Stimulated activated CD4-positive, alpha-beta T cell treated with anti-CD3 and anti-CD28 coated beads, Interleukin-2, amount 100 ng/mL, for 24 hours (primary cell): ENCODE measurements at places on chromosomes 7 and 10.

- no peak for DNase-seq
Measured at GRCh38 chr10:42865716-42866114, 83.1 kb downstream of the BMS1 start.

DNA sequence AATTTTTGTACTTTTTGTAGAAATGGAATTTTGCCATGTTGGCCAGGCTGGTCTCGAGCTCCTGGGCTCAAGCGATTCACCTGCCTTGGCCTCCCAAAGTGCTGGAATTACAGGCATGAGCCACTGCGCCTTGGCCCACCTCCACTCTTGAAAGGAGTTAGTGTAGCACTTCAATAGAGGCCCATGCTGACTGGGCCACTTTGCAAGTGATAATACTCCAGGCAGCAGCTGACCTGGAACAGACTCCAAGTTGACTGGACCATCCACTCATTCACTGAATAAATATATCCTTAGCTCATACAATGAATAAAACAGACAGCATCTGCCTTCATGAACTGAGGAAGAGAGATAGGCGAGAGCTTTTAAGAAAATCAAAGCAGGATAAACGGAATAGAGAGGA, 14.7 kb downstream of the CPVL start:
- DNase-seq, result no peak

- no peak for DNase-seq
Measured at GRCh38 chr10:5640036-5640435, 26.4 kb downstream of the ASB13 start.

- DNase-seq, result no peak
Measured at GRCh38 chr7:90178679-90179278, 24.5 kb downstream of the STEAP1 start.

GRCh38 chr7:73749931-73750776, 11.6 kb upstream of the ABHD11 start:
- no peak for DNase-seq

GRCh38 chr7:5703572-5704533, 77.6 kb downstream of the RNF216 start:
- no peak for DNase-seq

DNA sequence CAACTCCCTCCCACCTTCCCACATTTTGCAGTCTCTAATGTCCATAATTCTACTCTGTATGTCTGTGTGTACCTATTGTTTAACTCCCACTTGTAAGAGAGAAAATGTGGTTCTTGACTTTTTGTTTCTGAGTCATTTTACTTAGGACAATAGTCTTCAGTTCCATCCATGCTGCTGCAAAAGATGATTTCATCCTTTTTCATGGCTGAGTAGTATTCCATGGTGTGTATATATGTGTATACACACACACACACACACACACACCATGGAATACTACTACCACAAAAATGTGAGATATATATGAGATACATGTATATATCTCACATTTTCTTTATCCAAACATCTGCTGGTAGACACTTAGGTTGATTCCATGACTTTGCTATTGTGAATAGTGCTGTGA, 182.1 kb upstream of the GALNT17 start:
- no peak for DNase-seq

- no peak for DNase-seq
Measured at GRCh38 chr7:16975712-16976111, 93.9 kb upstream of the AGR3 start.

DNA sequence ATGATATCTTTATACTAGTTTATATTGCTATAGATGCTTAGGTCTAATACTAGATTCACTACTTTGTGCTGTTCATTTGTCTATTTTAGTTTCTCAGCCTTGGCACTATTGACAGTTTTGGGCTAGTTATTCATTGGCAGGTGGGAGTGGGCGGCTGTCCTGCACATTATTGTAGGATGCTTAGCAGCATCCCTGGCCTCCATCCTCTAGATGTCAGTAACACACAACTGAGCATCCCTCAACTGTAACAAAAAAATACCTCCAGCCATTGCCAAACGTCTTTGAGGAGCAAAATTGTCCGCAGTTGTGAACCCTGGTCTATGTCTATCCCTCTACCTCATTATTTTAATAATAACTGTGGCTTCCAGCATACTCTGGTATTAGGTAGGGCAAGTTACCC, 34.4 kb upstream of the PNLIP start:
- DNase-seq, result no peak

DNA sequence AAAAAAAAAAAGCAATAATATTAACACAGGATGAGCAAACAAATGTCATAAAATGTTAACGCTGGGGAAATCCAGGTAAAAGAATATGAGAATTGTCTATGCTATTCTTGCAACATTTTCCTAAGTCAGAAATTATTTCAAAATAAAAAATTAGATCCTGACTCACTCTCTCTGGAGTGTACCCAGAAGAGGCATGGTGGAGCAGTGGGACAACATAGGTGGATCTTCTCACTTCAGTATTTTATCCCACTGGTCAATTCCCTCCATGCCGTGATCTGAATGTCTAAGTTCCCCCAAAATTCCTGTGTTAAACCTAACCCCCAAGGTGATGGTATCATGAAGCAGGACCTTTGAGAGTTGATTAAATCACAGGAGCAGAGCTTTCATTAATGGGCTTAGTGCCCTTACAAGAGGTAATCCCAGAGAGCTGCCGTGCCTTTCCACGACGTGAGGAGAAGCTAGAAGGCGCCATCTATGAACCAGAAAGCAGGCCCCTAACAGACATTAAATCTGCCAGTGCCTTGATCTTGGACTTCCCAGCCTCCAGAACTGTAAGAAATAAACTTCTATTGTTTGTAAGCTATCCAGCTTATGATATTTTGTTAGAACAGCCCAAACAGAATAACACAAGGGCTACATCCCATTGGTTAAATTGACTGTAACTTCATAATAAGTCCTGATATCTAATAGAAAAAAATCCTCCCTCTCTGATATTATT, 35.2 kb downstream of the USP6NL start:
- DNase-seq, result no peak

DNA sequence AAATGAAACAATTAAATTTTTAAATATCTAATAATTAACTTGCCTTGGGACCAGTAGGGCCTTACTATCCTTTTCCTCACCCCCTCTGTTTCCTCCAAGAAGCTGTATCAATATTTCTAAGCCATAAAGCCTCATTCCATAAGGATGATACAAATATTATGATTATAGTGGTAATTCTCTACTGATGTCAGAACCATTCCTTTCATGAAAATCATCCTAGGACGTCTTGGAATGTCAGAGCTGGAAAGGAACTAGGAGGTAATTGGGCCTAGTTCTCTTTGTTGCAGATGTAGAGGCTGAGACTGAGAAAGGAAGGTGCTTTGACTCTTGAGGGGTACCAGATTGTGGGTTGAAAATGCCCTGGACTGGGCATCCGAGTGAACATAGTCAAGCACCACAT, 766.7 kb upstream of the GHITM start:
- no peak for DNase-seq

DNA sequence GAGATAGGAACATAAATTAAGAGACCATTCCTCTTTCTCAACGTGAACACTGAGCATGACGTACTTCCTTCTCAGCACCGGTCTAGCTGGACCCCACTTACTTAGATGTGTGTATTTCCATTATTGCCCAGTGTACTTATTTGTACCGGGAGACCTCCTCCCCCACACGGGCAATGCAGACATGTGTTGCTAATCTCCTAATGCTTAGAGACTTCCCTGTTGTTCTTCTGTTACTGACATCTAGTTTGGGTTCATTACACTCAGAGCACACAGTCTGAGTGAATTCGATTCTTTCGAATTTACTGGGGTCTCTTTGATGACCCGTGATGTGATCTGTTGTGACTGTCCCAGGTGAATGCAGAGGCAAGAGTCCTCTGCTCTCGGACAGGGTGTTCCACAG, 260.0 kb downstream of the MAD1L1 start:
- DNase-seq, result no peak

- DNase-seq, result no peak
Measured at GRCh38 chr7:37488163-37488764, 39.6 kb upstream of the ELMO1 start.

DNA sequence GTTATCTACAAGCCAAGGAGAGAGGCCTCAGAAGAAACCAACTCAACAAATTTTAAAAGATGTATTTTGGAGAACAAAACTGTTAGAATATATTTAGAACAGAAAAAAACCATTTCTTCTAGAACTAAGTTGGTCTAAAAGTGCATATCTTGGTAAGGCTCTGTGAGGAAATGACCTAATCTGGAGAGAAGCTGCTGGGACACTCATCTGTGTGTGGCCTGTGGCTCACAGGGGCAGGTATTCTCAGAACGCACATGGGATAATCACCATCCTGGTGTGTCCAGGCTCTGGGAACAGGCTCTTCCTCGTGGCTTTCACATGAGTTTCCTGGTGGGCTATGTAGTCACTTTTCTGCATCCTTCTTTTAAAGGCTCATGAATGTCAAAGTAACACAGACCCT, 38.1 kb upstream of the PRSS1 start:
- no peak for DNase-seq

GRCh38 chr10:121596689-121597503, 1.3 kb downstream of the FGFR2 start:
- no peak for DNase-seq

DNA sequence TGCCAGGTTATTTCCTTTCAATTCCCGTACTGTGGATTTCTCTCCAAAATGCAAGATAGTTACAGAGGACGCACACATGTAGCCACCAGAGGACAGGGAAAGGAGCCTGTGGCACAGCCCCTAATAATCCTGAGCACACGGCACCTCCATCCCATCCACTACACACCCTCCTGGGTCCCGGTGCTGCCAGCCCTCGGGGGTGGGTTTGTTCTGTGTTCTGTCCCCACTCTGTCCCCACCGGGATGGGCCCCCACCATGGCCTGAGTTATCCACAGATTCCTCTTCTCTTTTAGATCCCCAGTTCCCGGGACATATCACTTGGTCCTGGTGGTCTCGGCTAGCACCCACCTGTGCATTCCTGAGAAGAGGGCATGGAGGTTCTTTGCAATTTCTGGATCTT, 196.9 kb upstream of the PPP2R2D start:
- DNase-seq, result no peak

DNA sequence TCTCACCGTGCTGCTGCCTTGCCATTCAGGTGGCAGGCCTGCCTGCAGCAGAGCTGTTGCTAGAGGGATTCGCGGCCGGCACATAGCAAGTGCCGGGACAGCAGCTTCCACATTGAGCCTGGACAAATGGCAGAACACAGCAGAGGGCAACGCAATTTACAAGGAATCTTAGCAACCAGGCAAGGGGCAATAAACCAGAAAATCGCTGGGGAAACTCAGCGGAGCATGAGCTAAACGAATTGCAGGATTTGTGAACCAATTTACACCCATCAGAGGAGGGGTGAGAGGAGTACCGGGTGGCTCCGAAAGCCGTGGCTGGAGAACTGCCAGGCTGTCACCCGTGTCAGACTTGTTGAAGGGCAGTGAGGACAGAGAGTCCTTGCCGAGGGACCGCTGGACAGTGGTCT, 58.6 kb upstream of the LOXL4 start:
- no peak for DNase-seq

DNA sequence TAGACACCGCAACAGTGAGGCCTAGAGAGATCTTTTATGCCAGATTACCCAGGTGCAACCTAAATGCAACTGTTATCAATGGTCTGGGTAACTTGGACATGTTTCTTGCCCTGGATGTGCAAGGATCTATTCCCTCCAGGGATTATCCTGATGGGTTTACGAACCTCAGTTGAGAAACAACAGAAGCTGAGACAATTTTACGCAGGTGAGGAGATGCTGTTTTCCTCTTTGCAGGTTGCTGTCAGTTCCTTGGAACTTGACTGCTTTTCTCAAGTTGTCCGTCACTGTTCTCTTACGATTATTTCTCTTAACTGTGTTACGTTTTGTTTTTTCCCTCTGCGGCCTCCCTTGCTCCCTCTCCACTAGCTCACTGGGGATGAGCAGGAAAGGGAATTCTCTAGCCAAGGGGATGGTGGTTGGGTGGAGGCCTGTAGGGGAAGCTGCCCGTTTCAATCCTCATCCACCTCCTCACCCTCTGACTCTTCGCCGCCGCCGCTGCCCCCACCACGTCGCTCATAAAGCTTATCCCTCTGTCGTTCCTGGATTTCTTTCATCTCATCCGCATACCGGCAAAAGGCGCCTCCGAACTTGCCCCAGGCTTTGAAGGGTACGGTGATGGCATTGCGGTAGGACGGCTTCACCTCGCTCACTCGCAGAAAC, 1.2 kb downstream of the PURB start:
- DNase-seq, result no peak
